ENCODE measurements at places on chromosomes 2 and 18. TPM values are rescaled to one million over a fixed set of nuclear protein-coding genes. Genes with fewer than 3 reads are reported as not detected.

- DNase-seq = no peak
Measured at GRCh38 chr2:120225549-120226065, 2.4 kb upstream of the TMEM185B start.

YWHAQ gene
- 94.6 TPM for polyA plus RNA-seq

DNA sequence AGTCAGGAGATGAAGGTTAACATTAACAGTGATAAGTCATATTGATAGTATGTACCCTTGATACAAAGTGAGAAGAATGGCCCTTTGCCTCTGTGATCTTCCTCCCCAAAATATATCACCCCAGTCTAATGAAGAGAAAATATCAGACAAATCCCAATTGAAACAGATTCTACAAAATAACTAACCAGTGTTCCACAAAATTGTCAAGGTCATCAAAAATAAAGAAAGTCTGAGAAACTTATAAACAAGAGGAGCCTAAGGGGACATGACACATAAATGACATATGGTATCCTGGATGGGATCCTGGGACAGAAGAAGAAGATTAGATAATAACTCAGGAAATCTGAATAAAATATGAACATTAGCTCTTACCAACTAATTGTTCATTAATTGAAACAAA lies 398.4 kb downstream of the DSC3 start:
- DNase-seq = no peak

- DNase-seq = peak; percentile 99
Measured at GRCh38 chr2:216695401-216695821, at the start of gene IGFBP5. Gene IGFBP5 (minus strand): TSS chr2:216695549. CDS start chr2:216694775, 774 bp downstream.

SMYD1 gene
- polyA plus RNA-seq = not detected
